ENCODE measurements at places on chromosomes 6 and 20.

GRCh38 chr6:116313101-116313776 is 33.5 kb upstream of the TSPYL1 start:
- peak; percentile 45 for DNase-seq

- no peak for DNase-seq
Observed at GRCh38 chr6:48994811-48995210, 468.2 kb downstream of the MMUT start.

GRCh38 chr6:41269716-41270115 is 16.8 kb downstream of the TREM1 start:
- no peak for DNase-seq

GRCh38 chr6:70657706-70658105 is 10.0 kb upstream of the SMAP1 start:
- DNase-seq = no peak

- no peak for DNase-seq
Observed at GRCh38 chr6:38651121-38651784, 11.5 kb upstream of the BTBD9 start.

DNA sequence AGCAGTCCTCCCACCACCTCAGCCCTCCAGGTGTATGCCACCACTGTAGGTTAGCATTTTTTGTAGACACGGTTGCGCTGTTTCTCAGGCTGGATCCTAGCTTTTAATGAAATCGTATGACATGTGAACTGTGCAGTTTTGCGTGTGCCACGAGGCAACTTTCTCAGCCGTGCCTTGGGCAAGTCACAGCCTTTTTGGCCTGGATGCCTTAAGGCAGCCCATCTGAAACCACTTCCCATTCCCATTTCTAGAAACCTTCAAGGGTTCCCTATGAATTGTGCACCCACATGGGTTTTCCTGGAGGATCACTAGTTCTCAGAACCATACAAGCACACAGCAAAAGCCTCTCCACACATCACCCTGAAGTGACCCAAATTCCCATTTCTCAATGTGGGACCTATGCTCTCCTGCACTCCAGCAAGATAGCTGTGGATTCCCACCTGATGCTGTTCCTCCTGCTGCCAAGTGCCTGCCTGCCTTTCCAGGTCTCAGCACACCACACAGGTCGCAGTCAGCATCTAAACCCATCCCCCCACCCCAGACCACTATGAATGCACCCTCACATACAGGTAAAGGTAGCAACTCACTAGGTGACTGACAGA is 28.9 kb downstream of the SNX5 start:
- no peak for DNase-seq

- DNase-seq = no peak
Observed at GRCh38 chr6:45687570-45687969, 309.8 kb upstream of the SUPT3H start.

DNA sequence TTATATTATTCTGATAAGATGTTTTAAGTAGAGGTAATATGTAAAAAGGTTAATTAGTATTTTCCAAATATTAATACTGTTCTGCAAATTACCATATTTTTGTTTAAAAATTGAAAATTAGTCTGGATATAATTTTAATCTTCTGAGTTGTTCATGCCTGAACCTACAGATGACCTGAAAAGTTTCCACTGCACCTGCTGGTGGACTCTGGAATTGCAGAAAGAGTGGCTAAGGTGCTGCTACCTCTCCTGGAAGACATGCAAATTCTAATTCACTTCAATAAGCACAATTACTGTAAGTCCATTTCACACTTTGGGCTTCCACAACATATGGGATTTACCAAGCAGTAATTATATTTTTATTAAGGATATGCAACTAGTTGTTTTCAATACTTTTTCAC is 77.7 kb upstream of the OLIG3 start:
- peak; percentile 19 for DNase-seq

- no peak for DNase-seq
Observed at GRCh38 chr6:13439644-13440043, 47.8 kb downstream of the GFOD1 start.

- no peak for DNase-seq
Observed at GRCh38 chr6:158391276-158391675, 79.0 kb downstream of the TULP4 start.

DNA sequence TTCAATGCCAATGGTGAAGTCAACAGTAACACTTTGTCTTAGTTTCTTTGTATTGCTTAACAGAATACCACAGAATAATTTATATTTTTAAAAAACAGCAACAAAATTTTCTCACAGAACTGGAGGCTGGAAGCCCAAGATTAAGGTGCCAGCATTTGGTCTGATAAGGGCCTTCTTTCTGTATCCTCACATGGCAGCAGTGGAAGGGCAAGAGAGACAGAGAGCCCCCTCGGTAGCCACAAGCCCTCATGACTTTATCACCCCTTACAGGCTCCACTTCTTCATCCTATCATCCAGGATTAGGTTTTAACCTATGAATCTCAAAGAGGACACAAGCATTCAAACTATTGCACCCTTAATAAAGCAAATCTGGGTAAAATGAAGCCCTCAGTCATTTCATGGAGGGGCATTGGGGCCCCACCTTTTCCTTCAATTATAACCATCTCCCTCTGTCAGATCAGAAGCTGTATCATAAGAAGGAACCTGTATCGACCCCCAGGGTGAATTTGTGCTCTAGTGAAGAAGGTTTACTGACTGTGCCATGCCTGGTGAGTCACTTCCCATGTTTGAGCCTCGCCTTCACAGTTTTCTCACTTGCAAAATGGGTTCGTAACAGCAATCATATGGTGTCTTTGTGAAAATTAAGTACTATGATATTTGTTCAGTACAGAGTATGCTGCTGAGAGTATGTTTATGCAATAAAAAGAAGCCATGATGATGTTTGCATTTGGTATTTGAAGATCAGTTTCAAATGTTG is 178.2 kb downstream of the LRFN2 start:
- DNase-seq = no peak

All from cardiac fibroblast (primary cell).